ENCODE measurements at places on chromosomes 3 and 15.

DNA sequence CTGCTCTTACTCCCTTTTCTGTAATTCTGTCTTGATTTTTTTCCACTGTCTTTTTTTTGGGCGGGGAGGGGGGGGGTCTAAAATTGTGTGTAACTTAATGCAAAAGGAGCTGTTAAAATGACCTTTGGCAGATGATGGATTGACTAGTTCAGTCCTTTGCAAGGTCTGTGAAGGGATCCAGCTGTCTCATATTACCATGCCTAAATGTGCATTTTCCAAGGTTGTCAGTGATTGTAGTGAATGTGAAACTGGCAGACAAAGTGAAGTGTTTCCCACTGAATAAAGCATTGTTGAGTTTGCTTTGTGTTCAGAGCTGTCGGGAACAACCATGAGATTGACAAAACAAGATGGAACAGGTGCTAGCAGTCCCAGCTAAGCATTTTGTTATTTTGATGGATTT, 110.1 kb upstream of the SKOR1 start:
- no peak for DNase-seq

GRCh38 chr15:64837502-64837901, 4.2 kb upstream of the PLEKHO2 start:
- no peak for DNase-seq

GRCh38 chr3:11724615-11725339, 81.1 kb upstream of the VGLL4 start:
- DNase-seq = no peak

DNA sequence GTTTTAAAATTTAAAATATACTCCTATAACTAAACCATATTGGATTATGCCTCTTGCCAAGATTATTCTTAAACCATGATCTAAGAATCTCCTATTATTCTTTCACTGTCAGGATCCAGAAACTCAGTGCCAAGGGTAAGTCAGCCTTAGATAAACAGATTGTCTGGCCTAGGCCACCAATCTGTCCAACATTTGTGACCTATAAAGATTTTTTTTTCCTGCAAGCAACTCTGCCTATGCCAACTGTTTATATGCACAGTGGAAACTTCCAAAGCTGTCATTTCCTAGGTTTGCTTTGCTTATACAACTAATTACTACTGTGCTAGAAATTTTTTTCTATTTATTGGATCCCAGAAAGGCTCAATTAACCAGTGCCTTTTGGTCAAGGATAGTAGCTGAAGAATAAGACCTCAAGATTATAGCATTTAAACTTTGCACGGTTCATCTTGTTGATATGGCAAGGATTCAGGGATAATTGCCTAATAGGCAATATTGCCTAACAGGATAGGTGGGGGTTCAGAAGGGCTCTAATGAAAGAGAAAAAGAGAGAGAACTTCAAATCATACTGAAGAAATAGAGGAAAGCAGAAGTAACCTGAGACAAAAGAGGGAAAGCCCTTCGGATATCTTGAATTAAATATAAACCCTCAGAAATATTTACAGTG, 22.8 kb downstream of the GAP43 start:
- DNase-seq = no peak

Measured in stimulated activated CD8-positive, alpha-beta memory T cell treated with anti-CD3 and anti-CD28 coated beads, Interleukin-4, amount 100 ng/mL, for 4 hours (primary cell).